AML-193 (cell line): ENCODE measurements at places on chromosomes 16 and 17.

GRCh38 chr17:57906910-57907309, 48.3 kb downstream of the CUEDC1 start:
- no peak for DNase-seq

DNA sequence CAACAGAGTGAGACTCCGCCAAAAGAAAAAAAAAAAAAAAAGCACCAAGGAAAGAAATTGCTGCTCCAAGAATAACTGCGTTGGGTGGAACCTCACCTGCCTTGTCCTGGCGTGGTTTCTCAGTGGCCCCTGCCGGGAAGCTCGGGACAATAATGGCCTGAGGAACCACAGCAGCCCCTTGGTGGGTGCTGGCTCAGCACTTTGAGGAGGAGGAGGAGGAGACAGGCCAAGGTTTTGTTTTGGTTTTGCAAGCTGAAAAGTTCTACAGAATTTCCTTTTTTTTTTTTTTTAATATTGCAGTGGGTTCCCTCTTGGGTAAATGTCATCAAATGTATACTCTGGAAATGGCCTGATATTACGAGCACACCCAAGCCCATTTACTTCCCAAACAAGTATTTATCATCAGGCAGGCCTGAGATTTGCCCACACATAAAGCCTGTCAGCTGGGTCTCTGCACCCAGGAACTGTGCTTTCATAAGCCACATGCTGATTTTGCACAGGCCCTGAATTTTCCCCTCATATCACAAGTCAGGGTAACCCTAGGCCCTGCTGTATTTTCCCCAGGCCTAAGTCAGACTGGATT, 78.3 kb downstream of the SOCS1 start:
- no peak for DNase-seq

- no peak for DNase-seq
These were observed 44.5 kb downstream of the LAT start for GRCh38 chr16:29029168-29029994.

DNA sequence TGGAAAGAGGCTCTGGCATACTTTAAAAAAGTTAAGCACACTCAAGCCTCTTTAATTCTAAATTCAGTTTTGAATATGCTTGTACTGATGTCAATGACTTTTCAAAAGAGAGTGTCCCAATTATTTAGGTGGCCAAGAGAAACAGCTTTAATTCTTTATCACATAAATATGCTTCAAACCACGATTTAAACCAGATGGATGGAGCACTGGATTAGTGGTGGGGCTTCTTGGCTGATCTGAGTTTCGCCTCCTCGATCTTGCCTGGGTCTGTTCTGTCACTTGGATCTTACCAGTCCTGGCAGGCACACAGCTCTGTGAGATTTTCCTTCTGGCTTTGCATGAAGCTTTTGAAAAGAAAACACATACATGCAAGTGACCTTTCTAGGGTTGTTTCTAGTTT, 467.8 kb downstream of the MAF start:
- no peak for DNase-seq

DNA sequence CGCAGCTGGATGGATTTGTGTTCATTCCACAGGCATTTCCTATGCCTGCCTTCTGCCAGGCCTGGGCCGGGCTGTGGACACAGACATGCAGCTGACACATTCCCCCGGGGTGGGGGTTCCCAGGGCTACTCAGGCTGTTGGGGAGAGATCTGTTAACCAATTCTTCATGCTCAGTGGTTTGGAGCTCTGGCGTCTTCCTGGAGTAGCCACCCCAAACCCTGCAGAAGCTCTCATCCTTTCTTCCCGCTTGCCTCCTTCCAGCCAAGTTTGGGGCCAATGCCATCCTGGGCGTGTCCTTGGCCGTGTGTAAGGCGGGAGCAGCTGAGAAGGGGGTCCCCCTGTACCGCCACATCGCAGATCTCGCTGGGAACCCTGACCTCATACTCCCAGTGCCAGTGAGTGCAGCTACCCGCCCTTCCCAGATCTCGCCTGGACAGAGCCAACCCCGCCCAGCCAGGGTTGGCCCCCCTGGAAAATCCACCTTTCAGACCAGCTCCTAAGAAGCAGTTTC, 2.6 kb downstream of the ENO3 start:
- no peak for DNase-seq

- no peak for DNase-seq
These were observed 67.6 kb downstream of the ASIC2 start for GRCh38 chr17:33225509-33225908.

- DNase-seq: peak; percentile 27
These were observed 15.4 kb upstream of the CTCF start for GRCh38 chr16:67546761-67547422.

GRCh38 chr16:67537636-67538591, 9.3 kb downstream of the RIPOR1 start:
- peak; percentile 41 for DNase-seq

DNA sequence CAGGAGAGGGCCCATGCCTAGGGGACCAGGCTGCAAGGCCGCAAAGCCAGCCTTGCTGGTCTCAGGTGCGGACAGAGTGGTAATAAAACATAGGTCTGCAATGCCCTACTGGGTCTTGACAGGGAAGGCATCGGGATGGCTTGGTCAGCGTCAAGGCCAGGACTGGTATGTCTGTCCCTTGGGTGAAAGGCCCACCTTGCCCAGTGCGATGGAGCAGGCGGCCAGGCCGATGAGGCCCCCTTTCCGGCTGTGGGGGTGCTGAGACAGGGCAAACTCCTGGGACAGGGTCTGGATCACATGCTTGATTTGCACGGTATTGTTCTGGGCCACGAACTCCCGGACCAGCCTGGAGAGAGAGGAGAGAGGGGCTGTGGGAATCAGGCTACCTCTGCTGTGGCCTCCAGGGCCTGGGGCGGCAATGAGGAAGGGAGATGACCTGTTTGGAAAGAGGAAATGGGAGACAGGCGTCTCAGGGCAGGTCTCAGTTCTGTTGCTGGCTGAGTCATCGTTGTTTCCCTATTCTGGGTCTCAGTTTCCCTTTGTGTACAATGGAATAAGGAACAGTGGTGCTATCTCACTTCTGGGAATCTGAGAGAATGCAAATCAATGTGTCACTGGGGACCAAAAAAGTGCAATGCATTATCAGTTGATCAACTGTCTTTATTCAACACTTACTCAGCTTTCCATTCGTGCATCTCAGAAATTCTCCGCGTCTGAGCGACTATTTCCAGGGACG, 14.8 kb downstream of the VAC14 start:
- DNase-seq: no peak
